ENCODE measurements at places on chromosomes 5 and 9.

DNA sequence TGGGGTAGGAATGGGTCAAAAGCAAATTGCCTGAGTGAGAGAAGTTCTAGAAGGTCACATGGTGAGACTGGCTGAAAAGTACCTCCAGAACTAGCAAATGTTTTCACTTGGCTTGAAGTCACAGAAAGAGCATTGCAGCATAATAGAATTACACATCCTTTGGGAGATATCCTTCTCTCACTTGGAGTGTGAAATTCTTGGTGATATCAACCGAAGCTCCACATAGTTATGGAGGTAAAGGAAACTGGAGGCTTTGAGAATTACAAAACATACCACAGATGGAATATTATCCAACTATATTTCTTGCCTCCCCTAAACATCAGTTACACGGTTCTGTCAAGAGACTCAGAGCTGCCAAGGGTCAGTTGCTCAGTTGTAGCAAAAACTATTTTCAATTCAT is 182.4 kb downstream of the SEMA5A start:
- DNase-seq, result no peak

- no peak for DNase-seq
Observed at GRCh38 chr5:107554776-107555424, 115.8 kb downstream of the EFNA5 start.

GRCh38 chr5:174329738-174330137 is 284.2 kb downstream of the NSG2 start:
- DNase-seq, result no peak

DNA sequence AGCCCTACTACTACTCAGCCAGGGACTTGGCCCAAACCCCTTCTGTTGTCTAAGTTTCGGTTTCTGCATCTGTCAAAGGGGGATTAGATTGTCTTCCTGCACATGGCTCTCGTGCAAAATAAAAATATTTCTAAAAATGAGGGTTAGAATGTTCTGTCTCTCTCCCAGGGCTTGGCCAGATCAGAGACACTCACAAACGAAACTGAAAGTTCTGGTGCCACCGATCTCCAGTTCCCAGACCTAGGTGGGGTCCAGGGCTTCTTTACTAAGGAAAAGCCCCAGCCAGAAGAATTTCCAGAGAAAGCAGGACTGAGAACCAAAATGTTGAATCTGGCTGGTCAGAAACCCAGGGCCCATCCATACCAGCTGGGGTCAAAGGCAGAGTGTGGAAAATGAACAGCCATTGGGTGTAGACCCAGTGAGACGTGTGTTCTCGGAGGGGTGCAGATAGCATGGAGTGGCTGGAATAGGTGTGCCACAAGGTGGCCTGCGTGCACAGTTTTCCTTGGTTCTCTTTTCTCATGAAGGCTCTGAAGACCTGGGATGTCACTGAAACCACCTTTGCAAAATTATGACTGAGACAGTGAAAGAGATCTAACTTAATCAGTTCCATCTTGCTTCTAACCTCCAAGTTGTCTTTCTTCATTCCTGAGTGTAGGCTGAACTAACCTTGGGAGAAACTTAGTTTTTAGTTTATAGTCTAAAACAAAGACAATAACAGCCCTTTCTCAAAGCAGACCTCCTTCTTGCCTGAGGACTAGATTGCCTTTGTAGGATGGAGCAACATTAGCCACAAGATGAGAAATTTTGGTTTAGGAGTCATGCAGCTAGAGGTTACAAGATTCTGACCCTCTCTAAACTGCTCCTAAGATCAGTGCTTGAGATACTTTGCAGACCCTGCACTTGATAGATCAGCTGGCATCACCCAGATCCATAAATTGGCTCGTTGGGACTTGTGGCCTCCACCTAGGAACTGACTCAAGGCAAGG is 2.3 kb upstream of the SLC23A1 start:
- no peak for DNase-seq

GRCh38 chr5:6193310-6193709 is 185.0 kb downstream of the MED10 start:
- no peak for DNase-seq

DNA sequence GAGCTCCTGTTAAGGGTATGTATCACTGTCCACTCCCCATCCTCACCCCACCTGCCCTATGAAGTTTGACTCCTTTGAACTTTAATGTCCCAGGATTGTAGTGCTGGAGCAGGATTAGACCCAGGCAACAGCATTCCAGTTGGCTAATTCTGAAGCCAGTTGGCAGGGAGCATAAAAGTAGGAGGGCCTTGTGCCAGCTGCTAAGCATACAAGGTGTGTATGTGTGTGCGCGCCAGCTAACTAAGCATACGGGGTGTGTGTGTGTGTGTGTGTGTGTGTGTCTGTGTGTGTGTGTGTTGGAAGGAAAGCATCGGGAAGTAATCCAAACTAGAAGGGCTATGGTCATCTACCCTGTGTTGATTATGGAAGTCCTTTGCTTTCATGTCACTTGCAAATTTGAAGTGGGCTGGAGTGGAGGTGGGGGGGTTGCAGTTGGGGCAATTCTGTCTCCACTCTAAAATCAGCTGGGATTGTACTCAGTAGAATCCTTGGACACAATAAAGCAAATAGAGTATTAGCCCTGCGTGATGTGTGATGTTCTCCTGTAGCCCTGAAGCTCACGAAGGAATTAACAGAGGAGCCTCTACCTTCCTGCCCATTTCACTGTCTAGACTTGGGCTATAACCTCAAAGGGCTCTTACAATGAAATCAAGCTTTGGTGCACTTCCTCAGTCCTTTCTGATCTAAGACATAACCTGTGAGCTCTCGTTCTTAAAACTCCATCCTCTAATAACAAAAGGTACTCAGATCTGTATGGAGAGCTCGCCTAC is 26.9 kb downstream of the HMGCR start:
- no peak for DNase-seq

- DNase-seq, result no peak
Observed at GRCh38 chr5:140840978-140841962, at the start of gene PCDHA8. Gene PCDHA8, plus strand, starts transcription at chr5:140841187. Its CDS starts 135 bp downstream, at chr5:140841322.

- DNase-seq, result no peak
Observed at GRCh38 chr5:34037726-34038125, 5.3 kb downstream of the C1QTNF3 start.

DNA sequence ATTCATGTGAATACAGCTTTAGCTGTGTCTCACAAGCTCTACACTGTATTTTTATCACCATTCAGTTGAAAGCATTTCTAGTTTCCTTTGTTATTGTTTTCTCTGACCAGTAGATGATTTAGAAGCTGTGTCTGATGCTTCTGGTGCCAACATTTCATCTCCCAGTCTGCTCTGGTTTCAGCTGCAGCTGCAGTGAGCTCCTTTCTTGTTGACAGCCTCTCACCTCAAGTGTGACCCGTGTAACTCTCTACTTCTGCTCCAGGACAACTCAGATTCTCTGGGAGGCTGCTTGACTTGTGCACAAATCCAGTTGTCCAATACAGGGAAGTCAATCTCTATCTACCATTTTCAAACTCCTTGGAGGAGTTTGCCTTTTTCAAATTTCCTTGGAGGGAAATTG is 504.8 kb downstream of the DIRAS2 start:
- no peak for DNase-seq

DNA sequence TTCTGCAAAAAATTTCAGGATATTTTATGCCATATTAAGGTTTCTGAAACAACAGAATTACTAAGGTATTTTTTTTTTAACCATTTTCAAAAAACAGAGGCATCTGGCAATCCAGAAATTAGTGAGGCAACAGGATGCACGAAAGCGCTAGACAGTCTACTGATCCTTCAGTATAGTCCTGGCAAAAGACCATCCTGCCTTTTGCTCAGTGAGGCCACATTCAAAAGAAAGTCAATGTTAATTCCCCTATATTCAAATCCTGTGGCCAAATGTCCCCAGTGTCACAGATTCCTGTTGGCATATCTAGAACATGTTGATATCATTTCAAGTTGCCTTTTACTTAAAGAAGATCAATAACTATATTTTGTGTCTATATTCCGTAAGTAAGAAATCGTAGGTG is 13.1 kb upstream of the NFIB start:
- DNase-seq, result no peak

GRCh38 chr5:38551030-38552017 is 5.1 kb downstream of the LIFR start:
- no peak for DNase-seq

DNA sequence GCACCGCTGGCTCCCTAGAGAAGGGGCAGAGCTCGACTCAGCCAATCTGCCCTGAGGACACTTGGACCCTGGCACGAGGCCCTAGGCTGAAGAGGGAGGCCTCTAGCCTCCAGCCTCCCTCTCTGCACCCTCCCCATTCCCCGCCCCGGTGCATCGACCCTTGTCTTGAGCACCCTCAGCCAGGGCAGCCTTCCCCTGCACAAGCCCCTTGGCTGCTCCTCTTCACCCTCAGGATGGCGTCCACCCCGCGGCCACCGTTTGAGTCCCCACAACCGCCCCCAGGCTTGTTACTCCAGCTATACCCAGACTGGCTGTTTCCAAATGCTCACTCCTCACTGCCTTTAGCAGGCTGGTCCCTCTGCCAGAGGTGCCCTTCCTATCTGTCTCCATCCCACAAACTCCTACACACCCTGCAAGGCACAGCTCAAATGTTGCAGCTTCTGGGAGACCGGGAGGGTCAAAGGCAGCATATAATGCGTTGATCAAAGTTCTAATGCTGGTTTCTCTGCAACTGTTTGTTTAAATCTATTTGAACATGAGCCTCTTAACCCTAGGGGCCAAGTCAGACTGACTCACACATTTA is 6.5 kb upstream of the FAM163B start:
- DNase-seq, result no peak

DNA sequence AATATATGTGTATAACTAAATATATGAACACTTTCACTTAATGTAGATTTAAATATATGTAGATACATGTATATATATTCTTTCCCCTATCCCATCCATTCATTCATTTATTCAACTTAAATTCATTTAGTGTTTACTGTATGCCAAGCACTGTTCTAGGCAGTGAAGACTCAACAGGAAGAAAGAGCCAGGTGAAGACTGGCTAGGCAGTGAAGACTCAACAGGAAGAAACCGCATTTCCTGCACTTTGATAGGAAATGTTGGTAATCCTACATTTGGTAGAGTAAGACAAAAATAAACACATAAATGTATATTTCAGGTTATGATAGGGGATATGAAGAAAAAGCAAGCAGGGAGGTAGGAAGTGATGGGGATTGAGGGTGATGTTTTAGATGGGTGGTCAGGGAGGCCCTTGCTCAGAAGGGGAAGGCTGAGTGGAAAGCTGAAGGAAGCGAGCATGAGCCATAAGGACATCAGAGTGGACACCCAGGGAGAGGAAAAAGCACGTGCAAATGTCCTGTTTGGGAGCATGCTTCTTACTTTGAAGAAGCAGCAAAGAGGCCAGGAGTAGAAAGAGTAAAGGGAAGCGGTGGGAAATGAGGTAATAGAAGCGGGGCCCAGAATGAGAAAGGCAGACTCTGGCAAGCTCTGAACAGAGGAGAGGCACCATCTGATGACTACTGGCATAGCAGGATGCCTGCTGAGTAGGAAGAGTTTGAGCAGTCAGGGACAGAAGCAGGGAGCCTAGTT is 227.8 kb upstream of the MAP3K1 start:
- no peak for DNase-seq

DNA sequence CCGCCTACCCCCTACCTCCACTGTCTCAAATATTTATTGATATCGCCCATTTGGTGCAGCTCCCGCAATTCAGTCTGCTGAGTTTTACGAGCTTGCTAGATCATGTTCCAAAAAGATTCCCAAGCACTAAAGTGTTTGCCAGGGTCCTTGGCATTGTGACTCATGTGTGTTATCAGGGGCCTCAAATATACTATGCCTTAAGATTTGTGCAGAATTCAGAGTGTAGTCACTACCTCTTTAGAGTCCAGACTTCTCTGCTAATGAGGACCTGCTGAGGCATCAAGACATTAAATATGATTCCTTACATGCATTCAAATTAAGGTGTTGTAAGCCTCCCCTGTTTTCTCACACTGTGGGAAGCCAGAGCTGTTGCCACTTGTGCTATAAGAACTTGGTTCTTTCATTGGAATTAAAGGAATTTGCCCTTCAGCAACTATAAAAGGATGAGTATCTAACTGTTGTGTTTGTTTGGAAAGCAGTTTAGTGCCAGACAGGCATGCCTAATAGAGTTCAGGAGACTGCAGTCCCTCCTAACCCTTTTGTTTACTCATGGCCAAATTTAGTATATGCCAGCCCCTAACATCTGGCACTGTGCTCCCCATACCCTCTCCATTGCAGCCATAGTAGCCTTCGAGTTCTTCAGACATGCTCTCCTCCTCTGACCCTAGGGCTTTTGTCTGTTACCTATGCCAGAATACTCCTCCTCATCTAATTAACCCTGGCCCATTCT is 316.4 kb downstream of the NR3C1 start:
- DNase-seq, result no peak

- no peak for DNase-seq
Observed at GRCh38 chr9:6894135-6894534, 136.4 kb downstream of the KDM4C start.

- DNase-seq, result no peak
Observed at GRCh38 chr9:79284081-79284480, 287.7 kb upstream of the TLE4 start.

GRCh38 chr9:84031534-84031933 is 50.9 kb downstream of the RMI1 start:
- DNase-seq, result no peak

- no peak for DNase-seq
Observed at GRCh38 chr5:103582364-103582763, 19.8 kb upstream of the NUDT12 start.

- no peak for DNase-seq
Observed at GRCh38 chr9:89793124-89793495, 188.3 kb downstream of the GADD45G start.

GRCh38 chr5:174612686-174613085 is 111.7 kb upstream of the MSX2 start:
- DNase-seq, result no peak

DNA sequence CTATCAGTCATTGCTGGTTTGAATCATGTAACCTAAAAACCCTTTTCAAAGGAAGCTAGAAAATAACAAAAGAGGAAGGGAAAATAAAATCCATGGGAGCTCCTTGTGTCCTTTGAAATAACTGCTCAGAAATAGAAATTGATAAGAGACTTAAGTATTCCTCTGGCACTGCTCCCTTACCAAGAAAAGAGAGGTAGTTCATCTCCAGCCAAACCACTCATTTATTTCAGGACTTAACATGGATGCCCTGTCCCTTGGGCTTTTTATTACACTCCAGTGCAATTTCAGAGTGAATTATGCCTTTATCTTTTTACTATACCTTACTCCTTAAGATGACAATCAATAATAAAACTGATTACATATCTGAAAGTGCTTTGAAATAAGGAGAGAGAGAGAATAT is 61.0 kb downstream of the MUSK start:
- no peak for DNase-seq

DNA sequence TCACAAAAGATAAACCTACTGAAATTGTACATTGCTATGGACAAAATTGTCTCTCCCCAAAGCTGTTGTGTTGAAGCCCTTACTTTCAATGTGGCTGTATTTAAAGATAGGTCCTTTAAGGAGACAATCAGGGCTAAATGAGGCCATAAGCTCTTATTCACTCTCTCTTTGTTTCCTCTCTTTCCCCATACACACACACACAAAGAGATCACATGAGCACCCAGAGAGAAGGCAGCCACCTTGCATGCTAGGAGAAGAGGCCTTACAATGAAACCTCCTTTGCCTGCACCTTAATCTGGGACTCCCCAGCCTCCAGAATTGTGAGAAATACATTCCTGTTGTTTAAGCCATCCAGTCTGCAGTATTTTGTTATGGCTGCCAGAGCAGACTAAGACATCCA is 1295.6 kb upstream of the CDH6 start:
- no peak for DNase-seq
